Renal pelvis (tissue), 12 donors: ENCODE measurements at places on chromosomes 3 and 15. TPM values are rescaled to one million over a fixed set of nuclear protein-coding genes. Genes with fewer than 3 reads are reported as not detected.

DNA sequence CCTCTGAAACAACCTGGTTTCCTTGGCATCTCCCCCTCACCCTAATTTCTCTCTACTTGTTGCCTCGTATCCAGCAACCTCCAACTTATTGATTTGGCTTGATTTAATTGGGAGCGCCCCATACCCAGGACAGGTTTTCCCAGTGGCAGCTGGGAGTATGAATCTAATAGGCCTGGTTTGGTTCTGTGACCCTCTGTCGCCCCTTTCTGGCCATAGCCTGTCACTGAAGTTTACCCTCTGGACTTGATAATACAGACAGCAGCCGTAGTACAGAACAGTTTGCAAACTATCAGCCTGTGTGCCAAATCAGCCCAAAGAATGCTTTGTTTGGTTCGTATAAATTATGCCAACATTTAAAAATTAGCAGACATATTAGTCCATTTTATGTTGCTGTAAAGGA lies 525.1 kb upstream of the GOLIM4 start:
- peak; percentile 5 for DNase-seq

Gene COPS2
- polyA plus RNA-seq = 85.3 TPM

Gene CACNA2D3
- 1.3 TPM for polyA plus RNA-seq

DNA sequence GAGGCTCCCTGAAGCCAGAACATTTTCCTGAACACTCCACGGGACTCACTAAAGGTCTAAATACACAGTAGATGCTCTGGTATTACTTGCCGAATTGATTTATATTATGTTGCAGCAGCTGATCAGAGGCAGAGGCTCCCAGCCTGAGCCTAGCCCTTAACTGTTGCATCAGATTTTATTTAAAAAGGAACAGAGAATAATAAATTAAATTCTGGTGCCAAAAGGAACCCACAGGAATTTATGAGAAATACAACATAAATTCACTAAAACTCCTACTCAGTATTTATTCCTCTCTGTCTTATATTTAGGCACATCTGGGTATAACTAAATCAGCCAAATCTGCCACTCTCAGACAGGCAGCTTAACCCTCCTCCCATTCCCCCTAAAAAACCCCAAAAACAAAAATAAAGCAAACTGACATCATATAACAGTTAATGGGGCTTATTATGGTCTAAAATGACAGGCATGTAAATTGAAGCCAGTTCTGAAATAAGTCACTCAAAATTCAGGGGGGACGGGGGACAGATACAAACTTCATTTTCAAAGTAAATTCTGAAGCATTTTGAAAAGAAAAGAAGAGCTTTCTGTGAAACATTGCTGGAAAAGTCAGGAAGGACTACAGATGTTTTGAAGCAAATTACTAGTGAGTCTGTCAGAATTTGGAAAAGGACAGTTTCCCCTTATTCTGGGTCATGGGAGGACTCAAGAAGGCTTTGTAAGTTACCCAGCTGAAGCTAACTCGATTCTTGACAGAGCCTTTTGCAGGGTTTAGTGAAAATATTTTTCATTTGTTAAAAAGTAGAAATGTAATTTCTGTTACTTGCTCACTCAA lies 53.8 kb upstream of the CORO2B start:
- no peak for DNase-seq

Gene INSYN1
- 21.7 TPM for polyA plus RNA-seq

GRCh38 chr15:65068403-65068788 lies 605 bp upstream of the RASL12 start:
- DNase-seq = no peak

- no peak for DNase-seq
Observed at GRCh38 chr15:31276596-31277298, 49.9 kb upstream of the KLF13 start.

DNA sequence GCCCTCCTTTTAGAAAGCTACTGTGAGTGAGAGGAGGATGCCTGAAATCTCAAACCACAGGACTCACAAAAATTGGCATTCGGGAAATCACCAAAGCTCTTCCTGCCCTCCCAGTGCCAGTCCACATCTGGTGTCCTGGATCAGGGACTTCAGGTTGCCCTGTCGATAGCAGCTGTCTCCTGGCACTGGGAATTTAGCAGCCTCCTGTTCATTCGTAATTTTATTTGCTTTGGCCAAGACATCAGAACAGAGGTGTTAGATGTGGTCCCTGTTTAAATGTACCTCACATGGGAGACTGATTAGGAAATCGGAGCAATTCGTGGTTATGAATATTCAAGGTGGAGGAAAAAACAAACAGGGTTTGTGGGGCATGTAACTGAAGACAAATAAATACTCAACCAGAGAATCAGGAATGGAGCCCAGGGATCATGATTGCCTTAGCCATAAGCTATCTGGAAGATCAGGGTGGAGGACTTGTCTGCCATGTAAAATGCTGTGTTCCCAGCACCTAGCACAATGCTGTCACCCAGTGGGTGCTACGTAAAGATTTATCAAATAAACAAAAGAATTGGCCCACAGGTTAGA lies 265.2 kb upstream of the PROK2 start:
- DNase-seq = no peak

DNA sequence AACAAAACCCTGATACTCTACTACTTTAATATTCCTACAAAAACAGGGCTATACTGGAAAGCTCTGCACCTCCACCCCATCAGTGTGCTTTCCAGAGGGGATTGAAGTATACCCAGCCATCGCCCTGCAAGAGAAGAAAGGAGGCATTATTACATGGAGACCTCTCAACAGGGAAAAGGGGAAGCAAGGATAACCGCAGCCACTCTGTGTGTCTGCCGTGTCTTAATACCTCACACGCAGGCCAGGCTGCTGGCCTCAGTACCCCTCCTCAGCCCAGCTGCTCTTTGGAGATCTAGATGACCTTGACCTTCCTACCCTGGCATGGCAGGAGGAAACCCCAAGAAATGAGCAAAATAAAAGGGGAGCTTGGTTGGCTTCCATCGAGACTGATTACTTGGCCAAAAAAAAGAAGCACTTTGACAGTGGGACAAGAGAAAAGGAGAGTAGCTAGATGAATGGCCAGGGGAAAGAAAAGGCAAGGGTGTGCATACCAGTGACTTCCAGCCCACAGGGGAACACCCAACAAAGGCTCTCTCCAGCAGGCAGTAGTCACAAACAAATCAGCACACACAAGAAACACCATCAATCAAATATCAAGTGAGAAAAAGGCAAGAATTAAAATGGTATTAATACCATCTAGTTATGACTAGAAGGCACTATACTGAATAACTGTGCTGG lies 129.4 kb downstream of the STT3B start:
- DNase-seq = no peak

Gene AGTR1
- polyA plus RNA-seq = 17.7 TPM

DNA sequence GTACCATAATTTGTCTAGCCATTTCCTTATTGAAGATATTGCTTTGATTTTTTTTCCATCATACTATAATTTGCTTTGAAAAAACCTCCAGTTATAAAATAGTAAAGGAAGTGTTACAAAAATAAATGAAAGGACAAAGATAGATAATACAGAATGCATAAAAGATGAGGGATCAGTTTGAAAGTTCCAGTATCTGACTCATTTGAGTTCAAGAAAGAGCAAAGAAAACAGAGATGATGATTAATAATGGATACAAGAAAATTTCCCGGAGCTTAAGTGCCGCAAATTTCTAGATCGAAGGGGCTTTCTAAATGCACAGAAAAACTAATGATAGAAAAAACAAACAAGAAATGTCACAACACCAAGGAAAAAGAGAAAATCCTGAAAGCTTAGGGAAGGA lies 4.3 kb downstream of the WDR48 start:
- no peak for DNase-seq

DNA sequence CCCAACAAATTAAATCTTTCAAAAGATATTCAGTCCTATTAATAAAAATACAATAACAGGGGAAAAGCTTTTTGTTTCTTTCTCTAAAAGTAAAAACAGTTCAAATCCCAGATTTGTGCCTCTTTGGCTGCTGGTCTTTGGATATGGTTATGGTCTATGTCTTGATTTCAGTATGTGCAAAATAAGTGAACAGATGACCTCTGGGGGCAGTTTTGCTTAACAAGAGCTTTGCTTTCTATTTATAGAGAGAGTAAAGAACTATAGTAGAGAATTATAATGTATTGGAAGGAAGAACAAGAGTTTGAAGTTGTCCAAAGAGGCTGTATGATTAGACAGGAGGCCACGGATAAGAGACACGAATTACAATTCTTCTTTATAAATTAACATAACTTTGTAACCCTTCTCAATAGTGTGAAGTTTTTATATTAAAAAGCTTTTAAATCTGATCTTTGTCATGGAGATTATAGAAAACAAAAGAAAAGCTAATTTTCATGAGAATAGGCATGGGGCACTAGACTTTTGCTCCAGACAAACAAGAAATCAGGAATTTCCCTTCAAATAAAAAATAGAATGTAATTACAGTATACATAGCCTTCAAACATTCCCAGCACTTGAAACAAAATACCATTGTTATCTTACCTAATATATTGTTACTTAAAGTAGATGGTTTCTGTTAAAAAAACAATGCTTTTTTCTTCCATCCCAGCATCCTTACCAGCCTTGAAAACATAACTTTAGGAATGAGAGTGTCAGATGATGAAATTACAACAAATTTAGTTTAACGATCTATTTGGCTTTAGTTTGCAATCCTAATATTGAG lies 432.7 kb upstream of the ARHGEF26 start:
- DNase-seq = no peak

DNA sequence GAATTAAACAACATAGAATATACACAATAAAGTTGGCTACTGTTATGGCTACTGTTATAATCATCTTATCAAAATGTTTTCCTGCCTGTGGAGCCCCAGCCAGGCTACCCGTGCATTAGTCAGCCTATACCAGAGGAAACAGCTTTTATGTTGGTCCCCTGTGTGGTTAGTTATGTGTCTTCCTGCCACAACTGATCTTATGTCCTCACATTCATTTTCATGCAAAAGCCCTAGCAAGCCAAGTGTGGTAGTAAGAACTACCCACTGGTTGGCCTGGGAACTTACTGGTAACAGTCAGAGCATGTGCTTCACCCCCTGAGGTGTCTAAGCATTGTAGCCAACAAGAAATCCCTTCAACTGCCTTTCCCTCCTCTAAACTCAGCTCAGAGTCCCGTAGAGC lies 21.8 kb downstream of the MGLL start:
- DNase-seq = no peak

Gene SSUH2
- polyA plus RNA-seq = 4.6 TPM

Gene CTXN2
- 0.06 TPM for polyA plus RNA-seq

Gene HCN4
- 1.3 TPM for polyA plus RNA-seq

- DNase-seq = no peak
Observed at GRCh38 chr15:72994534-72995177, 57.6 kb upstream of the NEO1 start.

DNA sequence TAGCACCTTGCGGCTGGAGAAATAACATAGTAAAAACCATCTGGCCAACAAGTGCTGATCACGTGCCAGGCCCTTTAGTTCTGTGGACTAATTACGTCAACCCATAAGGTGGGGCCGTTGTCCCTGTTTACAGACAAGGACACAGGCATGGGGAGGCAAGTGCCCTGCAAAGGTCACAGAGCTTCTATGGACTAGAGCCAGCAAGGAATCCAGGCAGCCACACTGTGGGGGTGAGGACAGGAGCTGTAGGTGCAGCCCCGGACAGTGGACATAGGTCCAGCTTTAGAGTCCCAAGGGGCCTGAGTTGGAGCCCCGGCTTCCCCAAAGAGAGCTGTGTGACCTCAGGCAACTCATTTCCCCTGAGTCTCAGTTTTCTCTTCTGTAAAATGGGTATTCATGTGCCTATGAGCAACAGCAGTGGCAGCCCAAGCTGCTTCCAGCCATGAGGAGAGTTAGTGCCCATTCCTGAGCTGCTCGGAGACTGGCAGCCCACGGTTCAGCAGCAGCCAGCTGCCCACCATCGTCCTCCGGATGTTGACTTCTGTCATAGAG lies 13.9 kb downstream of the CHST13 start:
- DNase-seq = no peak

DNA sequence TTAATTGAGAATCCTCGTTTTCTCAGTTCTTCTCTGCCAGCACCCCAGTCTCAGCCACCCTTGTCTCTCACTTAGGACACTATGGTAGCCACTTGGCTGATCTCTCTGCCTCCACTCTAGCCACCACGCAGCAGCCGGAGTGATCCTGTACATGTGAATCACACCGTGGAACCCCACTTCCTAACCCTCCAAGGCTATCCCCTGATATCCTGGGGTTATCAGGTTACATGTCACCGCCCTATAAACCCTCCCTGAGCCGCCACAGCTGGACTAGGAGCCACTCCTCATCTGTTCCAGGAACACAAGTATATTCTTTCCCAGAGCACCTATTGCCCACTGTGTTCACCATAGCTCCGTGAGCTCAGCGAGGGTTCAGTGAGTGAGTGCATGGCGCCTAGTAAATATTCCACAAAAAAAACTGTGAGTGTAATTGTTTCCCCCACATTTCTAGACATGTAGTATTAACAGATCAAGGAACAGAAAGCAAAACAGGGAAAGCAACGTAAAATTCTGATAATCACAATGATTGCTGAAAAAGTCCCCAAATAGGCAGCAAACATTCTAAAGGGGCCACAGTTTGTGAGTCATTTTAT lies 661 bp upstream of the PARP14 start:
- no peak for DNase-seq

Gene TMC3
- 0.16 TPM for polyA plus RNA-seq

Gene GOLGA6L4
- 10.1 TPM for polyA plus RNA-seq

DNA sequence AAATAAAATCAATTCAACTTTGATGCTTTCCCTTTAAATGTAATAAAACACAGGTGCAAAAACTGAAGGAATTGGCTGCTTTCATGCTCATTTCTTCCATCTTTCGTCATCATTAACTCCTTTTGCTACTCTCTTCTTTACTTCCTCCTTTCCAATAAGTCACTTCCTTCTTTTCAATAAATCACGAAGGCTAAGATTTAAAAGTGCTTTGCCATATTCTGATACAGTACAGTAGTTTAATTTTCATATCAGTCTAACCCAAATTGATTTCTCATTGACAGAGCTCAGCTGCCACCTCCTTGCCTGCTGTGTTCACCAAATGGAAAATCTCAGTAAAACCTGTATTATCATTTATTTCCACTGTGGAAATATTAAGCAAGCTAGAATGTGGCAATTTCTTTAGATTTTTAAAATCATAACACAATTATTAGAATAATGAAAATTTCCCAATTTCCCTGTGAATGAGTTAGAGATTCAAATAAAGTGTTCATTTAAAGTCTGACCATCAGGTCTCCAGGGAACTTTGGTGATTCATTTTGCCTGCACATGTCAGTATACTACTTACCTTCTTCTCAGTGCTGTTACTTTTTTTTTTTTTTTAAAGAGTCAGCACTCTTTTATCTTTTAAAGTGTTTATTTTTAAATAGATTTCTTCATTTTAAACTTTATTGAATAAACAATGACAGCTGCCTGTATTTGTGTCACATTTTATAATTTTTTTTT lies 41.6 kb downstream of the NANOGP8 start:
- no peak for DNase-seq

DNA sequence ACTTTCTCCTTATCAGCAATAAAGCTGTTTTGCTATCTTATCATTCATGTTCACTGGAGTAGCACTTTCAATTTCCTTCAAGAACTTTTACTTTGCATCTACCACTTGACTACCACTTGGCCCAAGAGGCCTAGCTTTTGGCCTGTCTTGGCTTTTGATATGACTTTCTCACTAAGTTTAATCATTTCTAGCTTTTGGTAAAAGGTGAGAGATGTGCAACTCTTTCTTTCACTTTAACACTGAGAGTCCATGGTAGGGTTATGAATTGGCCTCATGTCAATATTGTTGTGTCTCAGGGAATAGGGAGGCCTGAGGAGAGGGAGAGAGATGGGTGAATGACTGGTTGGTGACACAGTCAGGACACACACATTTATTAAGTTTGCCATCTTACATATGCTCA lies 31.0 kb upstream of the FAM3D start:
- no peak for DNase-seq

GRCh38 chr3:151871639-151872468 lies 1.6 kb upstream of the SUCNR1 start:
- no peak for DNase-seq

Gene GRIP2
- 2.5 TPM for polyA plus RNA-seq

Gene OR5K3
- polyA plus RNA-seq = not detected
